ENCODE measurements at places on chromosomes 7 and 10.
A peak's percentile ranks its signal among the peaks of the same experiment; 100 is the strongest.

GRCh38 chr10:13813550-13813949 lies 226.8 kb downstream of the PRPF18 start:
- DNase-seq = no peak

- no peak for DNase-seq
Observed at GRCh38 chr10:120403109-120403508, 53.9 kb upstream of the PLPP4 start.

DNA sequence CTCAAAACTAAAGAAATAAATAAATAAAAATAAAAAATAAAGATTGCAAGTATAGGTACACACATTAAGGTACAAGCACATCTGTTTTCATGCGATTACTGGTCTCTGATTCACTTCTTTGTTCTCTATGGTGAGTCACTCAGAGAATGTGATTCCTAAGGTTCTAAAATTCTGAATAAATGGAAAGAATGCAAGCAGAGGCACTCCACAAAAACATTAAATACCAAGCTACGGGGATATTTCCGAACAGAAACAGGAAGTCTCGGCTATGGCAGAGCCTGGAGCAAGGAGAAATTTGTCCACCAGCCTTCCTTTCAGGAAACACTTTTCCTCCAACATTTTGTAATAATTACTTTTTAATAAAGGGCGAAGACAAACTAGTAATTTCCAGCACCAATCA lies 1.4 kb downstream of the VOPP1 start:
- no peak for DNase-seq

GRCh38 chr7:27185013-27185853 lies at the start of gene HOXA11:
TSS of gene HOXA11 (minus strand) at chr7:27185232. CDS start at chr7:27185144, 88 bp downstream.
- no peak for DNase-seq

DNA sequence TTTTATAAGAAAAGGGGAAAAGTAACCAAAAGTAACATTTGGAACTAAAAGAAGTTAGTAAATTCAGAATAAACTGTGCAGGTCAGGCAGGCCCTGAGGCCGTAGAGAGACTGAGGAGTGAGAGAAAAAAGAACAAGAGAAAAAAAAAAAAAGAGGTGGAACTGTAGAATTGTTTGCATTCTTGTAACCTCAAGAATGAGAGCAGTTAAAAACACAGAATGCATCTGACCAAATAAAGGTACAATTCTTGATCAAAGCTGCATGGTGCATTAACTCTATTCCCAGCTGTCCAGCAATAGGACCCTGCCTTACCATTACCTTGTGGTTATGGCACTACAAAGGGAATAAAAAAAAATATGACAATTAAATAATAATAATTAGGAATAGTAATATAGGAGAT lies 170.1 kb upstream of the SEMA3A start:
- no peak for DNase-seq

GRCh38 chr7:30206491-30206890 lies 71.7 kb downstream of the MTURN start:
- no peak for DNase-seq

DNA sequence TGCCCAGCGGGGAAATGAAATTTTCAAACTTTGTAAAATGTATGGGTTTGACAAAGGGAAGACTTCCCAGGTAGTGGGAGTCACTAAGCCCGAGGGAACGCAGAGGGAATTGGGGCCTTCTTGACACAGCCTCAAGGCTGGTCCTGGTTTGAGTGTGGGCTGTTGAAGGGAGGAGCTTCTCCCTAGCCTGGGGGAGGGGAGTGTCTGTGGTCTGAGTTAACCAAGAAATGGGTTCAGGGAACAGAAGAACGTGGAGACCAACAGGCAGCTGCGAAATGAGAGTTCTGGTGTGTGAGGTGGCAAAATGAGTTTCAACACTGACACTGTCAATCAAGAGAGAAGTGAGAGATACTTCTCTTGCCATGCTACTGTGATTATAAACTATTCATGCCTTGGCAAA lies 32.7 kb upstream of the BAMBI start:
- no peak for DNase-seq

GRCh38 chr10:132391676-132392020 lies 5.4 kb upstream of the PWWP2B start:
- no peak for DNase-seq

DNA sequence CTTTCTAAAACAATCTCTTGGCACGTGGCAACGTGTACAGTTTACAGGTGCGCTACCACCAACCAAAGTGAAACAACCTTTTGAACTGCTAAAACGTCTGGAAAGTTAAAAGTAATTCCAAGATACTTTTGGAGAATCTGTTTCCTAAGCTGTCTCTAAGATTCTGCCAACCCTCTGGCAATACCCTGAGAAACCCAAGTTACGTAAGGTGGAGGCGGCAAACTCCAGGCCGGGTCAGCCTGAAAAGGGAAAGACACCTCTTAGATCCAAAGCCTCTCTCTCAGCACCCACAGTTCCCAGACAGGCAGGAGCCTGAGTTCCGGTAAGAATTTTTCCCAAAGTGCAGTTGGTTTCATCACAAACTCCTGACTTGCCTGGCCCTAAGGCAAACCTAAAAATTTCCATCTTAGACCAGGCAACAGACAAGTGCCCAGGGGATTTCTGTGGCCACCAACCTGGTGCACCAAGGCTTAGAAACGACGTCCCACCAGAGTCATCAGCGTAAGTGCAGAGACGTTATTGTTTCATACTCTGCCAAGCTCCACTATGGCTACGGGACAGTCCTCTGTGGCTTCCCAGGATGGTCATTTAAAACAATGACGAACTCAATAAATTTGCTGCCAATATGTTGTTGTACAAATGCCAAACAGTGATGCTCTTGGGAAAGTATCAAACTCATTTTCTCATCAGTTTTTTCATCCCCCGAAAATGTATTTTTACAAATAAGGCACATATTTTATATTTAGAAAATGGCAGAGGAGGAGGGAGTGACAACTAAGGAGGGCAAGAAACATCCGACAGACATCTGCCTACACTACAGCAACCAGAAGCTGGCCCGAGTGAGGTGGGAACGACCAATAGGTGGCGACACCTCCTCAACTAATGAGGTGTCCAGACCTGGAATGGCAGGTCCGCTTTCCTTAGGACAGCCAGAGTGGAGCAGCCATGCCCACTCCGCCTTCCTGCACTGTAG lies 205.8 kb upstream of the FRMD4A start:
- peak; percentile 51 for DNase-seq

- no peak for DNase-seq
Observed at GRCh38 chr7:78472519-78472918, 673.9 kb downstream of the PHTF2 start.

DNA sequence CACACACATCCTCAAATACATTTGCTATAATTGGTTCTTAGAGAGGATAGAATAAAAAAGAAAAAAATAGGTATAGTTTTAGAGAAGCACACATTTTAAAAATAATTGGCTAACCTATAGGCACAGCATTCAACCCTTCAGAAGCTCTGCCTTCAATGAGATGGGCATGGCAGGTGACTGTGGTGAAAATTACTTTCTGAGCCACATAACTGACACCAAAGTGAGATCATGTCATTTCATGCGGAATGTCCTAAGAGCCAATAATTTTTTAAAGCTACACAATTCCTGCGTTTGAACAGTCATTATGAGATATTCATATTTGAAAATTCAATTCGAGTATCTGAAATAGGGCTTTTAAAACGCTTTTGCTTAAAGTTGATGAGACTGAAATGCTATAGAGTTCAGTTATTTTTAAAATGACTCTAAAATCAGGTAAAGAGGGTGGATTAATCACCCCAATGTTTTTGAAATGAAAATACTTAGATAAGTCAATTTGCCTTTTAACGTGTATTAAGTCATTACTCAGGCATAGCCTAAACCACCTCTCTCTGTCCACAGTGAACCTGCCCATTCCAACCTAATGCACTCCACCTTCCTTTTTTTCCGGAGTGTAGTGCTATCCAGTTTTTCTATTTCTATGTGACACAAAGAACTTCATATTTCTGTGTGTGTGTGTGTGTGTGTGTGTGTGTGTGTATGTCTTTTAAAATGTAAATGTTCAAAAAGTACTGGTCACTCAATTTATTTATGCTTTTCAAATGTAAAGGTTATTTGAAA lies 6.1 kb downstream of the RELN start:
- no peak for DNase-seq

- no peak for DNase-seq
Observed at GRCh38 chr10:18246967-18247366, 106.7 kb downstream of the CACNB2 start.

DNA sequence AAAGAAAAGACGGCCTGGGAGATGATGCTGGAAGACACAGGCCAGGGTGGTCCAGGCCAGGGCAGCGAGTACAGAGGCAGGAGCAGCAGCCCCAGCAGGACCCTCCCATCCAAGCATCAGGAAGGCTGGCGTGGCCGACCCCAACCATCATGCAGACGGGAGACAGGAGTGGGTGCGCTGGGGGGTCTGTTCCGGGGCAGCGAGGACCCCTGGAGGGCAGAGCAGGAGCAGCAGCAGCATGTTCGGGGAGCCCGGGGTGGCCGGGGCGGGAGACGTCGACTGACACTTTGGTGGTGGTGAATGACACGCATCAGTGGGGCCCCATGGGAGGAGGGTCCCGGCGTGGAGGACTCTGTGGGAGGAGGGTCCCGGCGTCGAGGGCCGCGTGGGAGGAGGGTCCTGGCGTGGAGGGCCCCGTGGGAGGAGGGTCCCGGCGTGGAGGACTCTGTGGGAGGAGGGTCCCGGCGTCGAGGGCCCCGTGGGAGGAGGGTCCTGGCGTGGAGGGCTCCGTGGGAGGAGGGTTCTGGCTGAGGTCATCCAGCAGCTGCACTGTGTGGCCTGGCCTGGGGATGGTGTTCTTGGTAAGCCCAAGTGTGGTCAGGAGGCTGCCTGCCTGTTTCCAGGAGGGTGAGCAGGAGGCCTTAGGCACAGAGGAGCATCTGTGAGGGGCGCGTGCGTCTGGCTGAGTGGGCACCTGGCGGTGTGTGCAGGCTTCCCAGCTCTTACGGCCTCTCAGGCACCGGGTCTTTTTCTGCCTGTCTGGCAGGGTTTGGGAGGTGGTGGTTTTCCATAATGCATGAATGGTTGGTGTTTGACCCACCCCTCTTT lies 38.9 kb downstream of the FAM20C start:
- no peak for DNase-seq

DNA sequence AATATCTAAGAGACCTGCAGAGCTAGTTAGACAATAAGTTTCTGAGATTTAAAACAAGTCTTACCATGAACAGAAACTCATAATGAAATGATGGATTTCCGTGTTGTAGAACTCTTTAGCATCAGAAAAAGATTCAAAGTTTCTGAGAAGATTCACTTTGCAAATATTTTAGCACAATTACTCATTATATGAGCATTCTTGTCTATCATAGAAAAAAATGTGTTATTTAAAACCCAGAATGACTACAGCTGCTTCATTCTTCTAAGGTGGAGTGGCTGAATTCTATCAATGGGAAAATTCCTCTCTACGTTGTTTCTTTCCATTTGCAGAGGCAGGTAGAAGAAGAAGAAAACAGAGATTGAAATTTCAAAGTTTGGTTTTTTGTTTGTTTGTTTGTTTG lies 21.0 kb upstream of the RALA start:
- no peak for DNase-seq

- DNase-seq = no peak
Observed at GRCh38 chr7:4006687-4007086, 675.4 kb upstream of the FOXK1 start.

DNA sequence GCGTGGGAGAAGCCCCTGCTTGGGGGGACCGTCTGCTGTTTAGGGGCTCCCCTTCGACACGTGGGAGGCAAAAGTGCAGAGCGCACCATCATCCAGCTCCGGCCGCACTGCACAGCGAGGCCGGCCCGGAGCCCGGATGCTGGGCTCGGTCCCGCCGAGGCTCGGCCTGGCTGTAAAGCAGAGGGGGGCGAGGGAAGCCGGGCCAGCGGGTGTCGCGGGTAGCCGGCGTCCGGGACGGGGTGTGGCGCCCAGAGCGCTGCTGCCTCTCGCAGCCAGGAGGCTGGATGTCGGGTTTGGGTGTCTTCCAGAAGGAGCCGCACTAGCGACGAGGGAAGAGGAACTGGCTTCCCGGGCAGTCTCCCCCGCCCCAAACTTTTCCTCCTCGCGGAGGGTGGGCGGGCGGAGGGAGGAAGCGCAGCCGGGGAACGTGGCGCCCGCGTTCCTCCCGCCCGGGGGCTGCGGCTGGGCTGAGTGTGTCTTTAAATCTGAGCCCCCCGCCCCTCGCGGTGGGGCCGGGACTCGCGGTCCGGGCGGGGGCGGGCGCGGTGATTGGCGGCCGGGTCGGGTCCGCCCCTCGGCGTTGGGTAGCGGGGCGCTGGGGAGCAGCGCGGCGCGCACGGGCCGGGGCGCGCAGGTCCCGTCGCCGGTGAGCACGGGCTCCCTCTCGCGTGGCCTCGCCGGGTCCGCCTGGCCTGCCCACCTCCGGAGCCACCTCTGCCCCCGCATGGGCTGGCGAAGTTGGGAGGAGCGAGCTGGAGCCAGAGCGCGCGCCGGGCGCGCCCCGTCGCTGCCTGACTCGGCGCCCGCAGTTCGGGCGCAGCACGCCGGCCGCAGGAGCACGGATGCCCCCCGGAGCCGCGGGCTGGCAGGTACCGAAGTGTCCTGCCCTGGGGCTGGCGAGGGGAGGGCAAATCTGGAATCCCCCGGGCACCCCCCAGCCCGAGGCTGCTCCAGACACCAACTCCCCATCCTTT lies at the start of gene PALD1:
Gene PALD1, plus strand, starts transcription at position 577 of the 974 bp plus-strand sequence. CDS start 47,185 bp downstream, outside the sequence.
- peak; percentile 76 for DNase-seq

- no peak for DNase-seq
Observed at GRCh38 chr7:121985476-121986030, 112.6 kb downstream of the PTPRZ1 start.

DNA sequence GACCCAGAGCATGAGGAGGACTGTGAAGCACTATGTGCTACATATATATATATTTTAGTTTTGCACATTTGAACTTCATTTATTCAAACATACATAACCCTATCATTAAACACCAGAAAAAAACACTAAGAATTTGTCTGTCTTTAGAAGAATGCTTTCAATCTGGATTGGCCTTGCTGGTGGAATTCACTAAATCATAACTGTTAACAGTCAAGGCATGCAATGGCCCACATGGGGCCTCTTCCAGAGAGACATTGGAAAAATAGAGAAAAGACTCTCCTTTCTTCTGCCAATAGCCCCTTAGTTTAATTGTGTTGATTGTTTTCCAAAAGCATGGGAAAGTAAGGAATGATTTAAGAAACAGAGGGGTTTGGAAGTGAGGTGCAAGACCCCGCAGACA lies 77.9 kb downstream of the MRPL32 start:
- no peak for DNase-seq

GRCh38 chr10:3103646-3104045 lies 36.3 kb downstream of the PFKP start:
- DNase-seq = no peak

DNA sequence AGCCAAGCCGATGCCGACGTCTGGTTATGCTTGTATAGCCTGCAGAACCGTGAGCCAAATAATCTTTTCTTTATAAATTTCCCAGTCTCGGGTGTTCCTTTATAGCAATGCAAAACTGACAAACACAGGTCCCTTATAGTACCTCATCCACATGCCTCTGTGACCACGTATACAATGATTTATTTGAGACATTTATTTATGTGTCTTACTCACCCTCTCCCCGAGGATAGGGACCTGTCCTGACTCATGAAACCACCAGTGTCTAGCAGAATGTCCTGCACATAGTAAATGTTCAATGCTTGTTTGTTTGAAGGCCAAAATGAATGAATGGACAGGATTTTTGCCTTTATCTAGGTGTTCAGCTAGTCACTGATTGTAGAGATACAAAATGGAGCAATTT lies 147.9 kb upstream of the FZD8 start:
- no peak for DNase-seq

- peak; percentile 65 for DNase-seq
Observed at GRCh38 chr7:69691734-69692133, 93.5 kb downstream of the AUTS2 start.

Measured in RPMI8226 (cell line).